Sciatic nerve (tissue), 2 donors: ENCODE measurements at places on chromosomes 12 and 14. TPM values are rescaled to one million over a fixed set of nuclear protein-coding genes. Genes with fewer than 3 reads are reported as not detected.

GRCh38 chr12:79301181-79301580, 389.6 kb downstream of the PAWR start:
- DNase-seq, result no peak

DNA sequence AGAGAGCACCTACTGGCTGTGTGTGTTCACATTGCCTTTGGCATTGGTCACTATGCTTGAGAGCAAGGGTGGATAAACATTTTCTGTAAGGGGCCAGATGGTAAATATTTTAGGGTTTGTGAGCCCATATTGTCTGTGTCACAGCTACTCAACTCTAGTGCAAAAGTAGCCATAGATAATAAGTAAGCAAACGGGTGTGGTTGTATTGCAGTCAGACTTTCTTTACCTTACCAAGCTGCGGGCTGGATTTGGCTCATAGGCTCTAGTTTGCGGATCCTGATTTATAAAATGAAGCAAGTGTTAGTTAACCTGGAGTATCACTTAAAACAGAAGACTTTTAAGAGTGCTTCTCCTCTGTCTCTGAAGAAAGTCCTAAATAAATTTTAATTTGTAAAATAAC, 169.0 kb downstream of the KICS2 start:
- no peak for DNase-seq

The ERBB3 gene
- total RNA-seq, result 159 TPM

The FOS gene
- 209 TPM for total RNA-seq

DNA sequence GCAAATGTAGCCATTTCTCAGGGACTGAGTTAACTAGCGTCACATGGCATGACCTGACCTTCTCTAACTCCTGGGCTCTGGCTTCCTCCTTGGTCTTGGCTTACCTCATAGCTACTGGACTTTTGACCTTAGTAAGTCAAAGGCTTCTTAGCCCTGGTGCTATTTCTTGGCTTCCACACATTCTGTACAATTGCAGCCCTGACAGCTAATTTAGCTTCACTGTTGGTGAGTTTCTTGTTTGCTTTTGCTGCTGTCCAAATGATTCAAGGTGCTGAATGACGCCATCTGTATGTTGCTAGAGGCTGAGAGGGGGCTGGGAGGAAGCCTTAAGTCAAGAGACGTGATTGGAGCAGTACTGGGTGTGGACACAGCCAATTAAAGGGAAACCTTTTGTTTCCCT, 202.7 kb downstream of the PRKD1 start:
- no peak for DNase-seq

DNA sequence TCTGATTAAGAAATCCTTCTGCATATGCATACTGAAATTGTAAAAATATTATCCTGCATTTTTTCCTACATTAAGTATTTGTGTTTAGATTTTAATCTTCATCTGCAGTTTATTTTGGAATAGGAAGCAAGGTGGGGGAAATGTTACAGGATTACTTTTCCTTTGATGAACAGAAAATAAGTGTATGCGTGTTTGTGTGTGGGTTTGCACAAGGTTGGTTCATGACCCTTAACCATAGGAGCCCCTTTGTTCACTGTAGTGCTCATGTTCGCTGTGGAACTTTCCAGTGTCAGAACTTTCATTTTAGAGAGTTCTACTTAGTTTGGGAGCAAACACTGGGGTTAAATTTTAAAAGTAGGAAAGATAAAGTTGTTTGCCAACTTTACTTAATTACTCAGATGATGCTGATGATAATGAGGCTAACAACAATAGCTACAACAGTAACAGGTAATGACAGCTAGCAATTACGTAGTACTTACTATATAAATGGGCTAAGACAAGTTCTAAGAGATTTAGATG, 6.4 kb upstream of the A2M start:
- no peak for DNase-seq

- no peak for DNase-seq
Observed at GRCh38 chr12:20483776-20484175, 115.4 kb downstream of the PDE3A start.

GRCh38 chr12:53443955-53444354, 2.4 kb downstream of the PRR13 start:
- DNase-seq, result no peak

- DNase-seq, result no peak
Observed at GRCh38 chr14:75562089-75562488, 16.3 kb upstream of the FLVCR2 start.

The WNT1 gene
- not detected for total RNA-seq

The TBX5 gene
- total RNA-seq, result not detected

GRCh38 chr12:19712041-19712440, 272.7 kb downstream of the AEBP2 start:
- no peak for DNase-seq

GRCh38 chr14:95495076-95495475, 21.4 kb downstream of the SYNE3 start:
- no peak for DNase-seq

The FSCB gene
- total RNA-seq, result 0.36 TPM

DNA sequence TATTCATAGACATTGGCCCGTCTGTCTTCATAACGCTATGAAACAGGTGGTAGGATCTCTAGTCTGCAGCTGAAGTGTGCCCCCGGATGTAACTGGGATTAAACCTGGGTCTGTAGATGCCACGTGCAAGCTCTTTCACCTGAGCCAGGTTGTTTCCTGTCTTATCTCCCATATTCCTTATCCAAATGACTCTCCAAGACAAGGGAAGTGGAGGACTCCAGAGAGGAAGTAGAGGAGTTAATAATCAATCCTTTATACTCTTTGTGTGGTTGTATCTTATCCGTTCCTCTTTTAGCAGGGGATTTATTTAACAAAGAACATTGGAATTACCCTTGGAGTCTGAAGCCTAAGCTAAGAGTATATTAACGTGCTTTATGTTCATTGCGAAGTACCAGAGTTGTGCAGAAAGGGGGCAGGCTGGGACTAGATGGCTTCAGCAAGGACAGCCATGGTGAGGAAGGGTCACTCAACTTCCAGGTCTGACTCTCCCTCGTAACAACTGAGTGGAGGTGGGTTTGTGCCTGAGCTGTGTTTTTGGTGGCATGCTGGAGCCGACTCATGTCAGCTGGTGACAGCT, 82.8 kb downstream of the RIN3 start:
- DNase-seq, result no peak

The KLHL33 gene
- 2.1 TPM for total RNA-seq

The TMED8 gene
- total RNA-seq, result 10.5 TPM

DNA sequence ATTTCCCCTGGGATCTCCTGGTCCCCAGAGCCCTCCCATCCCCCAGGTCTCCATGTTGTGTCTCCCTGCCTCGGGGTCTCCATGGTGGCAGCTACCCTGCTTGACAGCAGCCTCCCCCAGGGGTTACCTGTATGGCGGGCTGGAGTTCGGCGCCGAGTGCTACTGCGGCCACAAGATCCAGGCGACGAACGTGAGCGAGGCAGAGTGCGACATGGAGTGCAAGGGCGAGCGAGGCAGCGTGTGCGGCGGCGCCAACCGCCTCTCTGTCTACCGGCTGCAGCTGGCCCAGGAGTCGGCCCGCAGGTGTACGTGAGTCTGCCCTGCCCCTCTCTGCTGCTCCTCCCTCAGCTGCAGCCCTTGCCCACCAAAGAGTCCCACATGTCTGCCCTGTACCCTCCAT, 80.9 kb downstream of the WSCD2 start:
- no peak for DNase-seq

The CLEC12A gene
- total RNA-seq, result 2.0 TPM

The GZMH gene
- total RNA-seq, result 1.6 TPM

The HSPA2 gene
- total RNA-seq, result 71.5 TPM

The KERA gene
- 0.18 TPM for total RNA-seq

DNA sequence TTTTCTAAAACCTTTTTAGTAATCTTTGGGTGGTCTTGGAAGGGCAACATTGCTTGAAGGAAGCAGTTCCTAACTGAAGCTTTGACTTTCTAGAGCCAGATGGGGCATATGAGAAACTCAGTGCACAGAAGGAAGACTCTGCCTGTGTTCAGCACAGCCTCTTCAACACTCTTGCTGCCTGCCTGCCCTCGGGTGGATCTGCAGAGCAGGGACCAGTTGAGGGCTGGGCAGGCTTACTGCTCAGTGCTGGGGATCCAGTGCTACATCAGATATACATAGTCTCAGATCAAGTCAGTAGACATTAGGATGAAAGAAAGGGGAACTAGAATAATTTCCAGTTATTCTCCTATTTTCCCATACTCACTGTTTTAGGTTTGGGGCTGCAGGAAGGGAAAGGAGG, 29.5 kb upstream of the TMX1 start:
- no peak for DNase-seq

The ABCD2 gene
- 1.5 TPM for total RNA-seq

DNA sequence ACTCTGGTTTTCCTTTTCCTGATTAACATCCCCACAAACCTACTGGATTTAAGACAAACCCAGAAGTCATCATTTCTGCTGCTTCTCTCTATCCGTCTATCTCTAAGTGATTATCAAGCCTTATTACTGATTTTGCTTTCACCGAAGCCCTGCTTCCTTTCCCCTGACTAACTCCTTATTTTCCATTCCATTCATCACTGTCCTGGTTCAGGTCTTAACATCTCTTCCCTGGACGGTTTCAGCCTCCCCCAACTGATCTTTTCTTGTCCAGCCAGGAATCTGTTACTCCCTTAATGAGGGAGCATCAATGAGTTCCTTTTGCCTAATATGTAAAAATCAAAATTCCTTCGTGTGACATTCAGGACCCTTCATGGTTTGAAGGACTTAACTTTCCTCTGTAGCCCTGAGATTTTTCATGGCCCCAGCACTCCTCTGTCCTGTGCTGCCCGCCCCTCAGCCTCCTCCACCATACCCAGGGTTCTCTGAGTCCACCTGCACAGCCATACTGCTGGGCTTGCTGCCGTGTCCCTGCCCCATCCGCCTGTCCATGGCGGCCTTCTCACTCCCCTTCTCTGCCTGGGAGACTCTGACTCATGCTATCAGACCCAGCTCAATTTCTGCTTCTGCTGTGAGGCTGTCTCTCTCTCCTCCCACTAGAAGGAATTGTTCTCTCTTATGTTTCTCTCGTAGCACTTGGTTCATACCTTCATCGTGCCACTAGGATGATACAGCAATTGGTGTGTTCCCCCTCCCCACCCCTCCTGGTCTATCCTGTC, 167.8 kb upstream of the HIF1A start:
- no peak for DNase-seq

The SELPLG gene
- total RNA-seq, result 12.3 TPM

The OVCH1 gene
- total RNA-seq, result 4.9 TPM

- no peak for DNase-seq
Observed at GRCh38 chr12:29726741-29727348, 56.9 kb downstream of the TMTC1 start.

- DNase-seq, result no peak
Observed at GRCh38 chr12:124716208-124717130, 147.2 kb downstream of the SCARB1 start.

GRCh38 chr14:102696856-102697495, 80.3 kb upstream of the TRAF3 start:
- DNase-seq, result no peak

DNA sequence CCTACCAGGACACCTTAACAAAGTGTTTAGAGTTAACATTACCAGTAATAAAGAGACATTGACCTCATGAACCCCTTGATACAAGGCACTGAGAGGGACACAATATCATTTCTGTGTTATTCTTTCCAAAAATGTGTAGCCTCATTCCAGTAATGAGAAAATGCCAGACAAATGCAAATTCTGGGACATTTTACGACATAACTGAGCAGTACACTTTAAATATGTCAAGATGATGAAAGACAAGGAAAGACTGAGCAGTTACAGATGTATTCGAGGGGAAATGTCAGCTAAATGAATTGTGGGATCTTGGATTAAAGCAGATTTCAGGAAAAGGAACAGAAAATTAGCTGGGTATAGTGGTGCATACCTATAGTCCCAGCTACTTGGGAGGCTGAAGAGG, 255.6 kb downstream of the ERC1 start:
- no peak for DNase-seq

- DNase-seq, result no peak
Observed at GRCh38 chr12:64633940-64634337, 23.6 kb downstream of the RASSF3 start.

- no peak for DNase-seq
Observed at GRCh38 chr12:82862069-82862841, 175.5 kb downstream of the TMTC2 start.

The CNTN1 gene
- total RNA-seq, result 83.8 TPM

The E2F7 gene
- total RNA-seq, result 0.27 TPM
